ENCODE measurements at places on chromosomes 3 and 15. TPM values are rescaled to one million over a fixed set of nuclear protein-coding genes. Genes with fewer than 3 reads are reported as not detected.

Gene MYH15
- not detected for total RNA-seq

Gene FHIT
- total RNA-seq, result not detected

Gene ACKR2
- total RNA-seq, result under 0.01 TPM

Gene CFAP20DC
- 6.9 TPM for total RNA-seq

Gene C3orf85
- total RNA-seq, result not detected

Gene SCN5A
- total RNA-seq, result not detected

Gene SPRED1
- 28.4 TPM for total RNA-seq

Gene KLHL24
- total RNA-seq, result 16.7 TPM

Gene CX3CR1
- not detected for total RNA-seq

Gene MYO5A
- 24.5 TPM for total RNA-seq

Gene HEMK1
- 25.9 TPM for total RNA-seq

Measured in myometrial cell (primary cell).